ENCODE measurements at places on chromosomes 5 and 9.

GRCh38 chr9:92425474-92425873 lies 1.2 kb upstream of the OMD start:
- no peak for DNase-seq

DNA sequence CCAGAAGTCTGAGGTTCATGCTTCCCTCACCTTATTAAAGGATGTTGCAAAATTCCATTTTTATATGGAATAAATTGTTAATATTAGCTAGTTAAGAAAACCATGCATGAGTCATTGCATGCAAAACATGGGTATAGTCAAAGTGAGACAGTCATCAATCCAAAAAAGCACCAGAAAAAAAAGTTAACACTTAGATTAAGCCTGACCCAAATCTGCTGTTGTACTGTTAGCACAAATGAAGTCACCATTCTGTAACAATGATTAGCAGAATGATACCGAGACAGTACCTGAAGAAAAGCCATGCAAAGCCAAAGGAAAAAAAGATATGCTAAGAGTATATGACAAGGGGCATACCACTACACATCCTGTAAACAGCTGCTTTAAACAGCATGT lies 49.5 kb downstream of the PKD2L2 start:
- no peak for DNase-seq

- no peak for DNase-seq
Observed at GRCh38 chr9:124733964-124734740, 37.0 kb downstream of the NR6A1 start.

- no peak for DNase-seq
Observed at GRCh38 chr5:149426931-149427330, 47.8 kb upstream of the IL17B start.

GRCh38 chr5:32004404-32004803 lies 169.7 kb downstream of the GOLPH3 start:
- no peak for DNase-seq

- DNase-seq, result no peak
Observed at GRCh38 chr9:137247135-137247915, 3.8 kb upstream of the STPG3 start.

GRCh38 chr9:22241024-22241423 lies 205.6 kb upstream of the DMRTA1 start:
- DNase-seq, result no peak

DNA sequence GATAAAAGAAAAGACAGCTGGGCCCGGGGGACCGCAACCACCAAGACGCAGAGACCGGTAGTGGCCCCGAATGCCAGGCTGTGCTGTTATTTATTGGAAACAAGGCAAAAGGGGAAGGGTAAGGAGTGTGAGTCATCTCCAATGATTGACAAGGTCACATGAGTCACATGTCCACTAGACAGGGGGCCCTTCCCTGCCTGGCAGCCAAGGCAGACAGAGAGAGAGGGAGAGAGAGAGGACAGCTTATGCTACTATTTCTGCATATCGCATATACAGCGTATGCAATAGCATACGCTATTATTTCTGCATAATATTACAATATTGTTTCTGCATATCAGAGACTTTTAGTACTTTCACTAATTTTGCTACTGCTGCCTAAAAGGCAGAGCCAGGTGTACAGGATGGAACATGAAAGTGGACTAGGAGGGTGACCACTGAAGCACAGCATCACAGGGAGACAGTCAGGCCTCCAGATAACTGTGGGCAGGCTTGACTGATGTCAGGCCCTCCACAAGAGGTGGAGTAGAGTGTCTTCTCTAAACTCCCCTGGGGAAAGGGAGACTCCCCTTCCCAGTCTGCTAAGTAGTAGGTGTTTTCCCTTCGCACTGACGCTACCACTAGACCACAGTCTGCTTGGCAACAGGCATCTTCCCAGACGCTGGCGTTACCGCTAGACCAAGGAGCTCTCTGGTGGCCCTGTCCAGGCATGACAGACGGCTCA lies 50.3 kb downstream of the RFX3 start:
- no peak for DNase-seq

DNA sequence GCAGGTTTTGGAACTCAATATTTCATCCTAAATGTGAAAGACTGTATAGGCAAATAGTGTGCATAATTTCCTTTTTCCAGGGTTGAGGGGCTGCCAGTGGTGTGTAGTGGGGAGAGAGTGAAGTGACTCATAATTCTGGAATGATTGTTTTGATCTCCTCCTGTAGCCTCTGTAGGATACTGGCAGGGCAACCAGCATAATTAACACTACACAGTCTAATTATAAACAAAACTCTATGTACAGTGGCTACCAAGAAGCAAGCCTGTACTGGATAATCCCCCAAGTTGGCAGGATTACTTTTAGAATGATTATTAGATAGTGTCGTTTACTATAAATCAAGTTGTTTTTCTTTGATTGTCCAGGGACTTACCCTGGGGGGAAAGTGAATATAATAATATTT lies 32.2 kb downstream of the LNPEP start:
- DNase-seq, result no peak

GRCh38 chr9:68690088-68690487 lies 15.0 kb upstream of the PIP5K1B start:
- DNase-seq, result no peak

GRCh38 chr5:87231037-87231808 lies 36.5 kb upstream of the RASA1 start:
- DNase-seq, result no peak

DNA sequence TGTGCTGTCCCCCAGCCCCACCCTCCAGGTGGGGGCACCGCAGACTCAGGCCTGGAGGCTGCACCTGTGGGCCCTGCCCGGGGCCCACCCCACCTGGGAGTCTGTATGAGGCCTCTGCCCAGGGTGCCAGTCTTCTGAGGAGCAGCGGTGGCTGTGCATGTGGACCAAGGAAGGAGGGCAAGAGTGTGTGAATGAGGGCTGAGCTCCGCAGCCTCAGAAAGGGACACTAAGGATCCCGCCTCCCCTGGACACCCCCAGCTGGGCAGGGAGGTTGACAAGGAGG lies 19.1 kb downstream of the FGD3 start:
- DNase-seq, result no peak

- no peak for DNase-seq
Observed at GRCh38 chr9:72695365-72695764, 174.0 kb downstream of the TMC1 start.

DNA sequence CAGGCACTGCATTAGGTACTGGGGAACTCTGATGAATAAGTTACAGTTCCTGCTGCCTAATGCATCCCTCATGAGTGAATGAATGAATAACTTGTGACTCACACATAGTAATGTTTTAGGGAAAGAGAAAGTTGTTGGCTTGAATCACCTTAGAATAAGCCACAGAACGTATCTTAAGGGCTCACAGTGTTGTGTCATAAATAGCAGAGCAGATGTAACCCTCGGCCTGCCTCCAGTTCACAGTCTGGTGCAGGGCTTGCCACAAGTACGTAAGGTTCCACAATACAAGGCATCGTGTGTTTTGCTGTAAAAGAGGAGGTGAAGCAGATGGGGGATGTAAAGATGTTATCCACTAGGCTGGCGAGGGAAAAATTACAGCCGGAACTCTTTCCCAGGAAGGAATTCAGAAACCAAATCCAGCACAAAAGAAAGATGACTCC lies 218.7 kb downstream of the TRPM3 start:
- no peak for DNase-seq

GRCh38 chr9:135976944-135977343 lies 15.8 kb upstream of the UBAC1 start:
- DNase-seq, result no peak

- no peak for DNase-seq
Observed at GRCh38 chr9:4592886-4593285, 69.2 kb upstream of the PLPP6 start.

- DNase-seq, result no peak
Observed at GRCh38 chr9:133050781-133051180, 11.0 kb upstream of the CEL start.

- no peak for DNase-seq
Observed at GRCh38 chr5:139058121-139058520, 140.0 kb downstream of the SIL1 start.

DNA sequence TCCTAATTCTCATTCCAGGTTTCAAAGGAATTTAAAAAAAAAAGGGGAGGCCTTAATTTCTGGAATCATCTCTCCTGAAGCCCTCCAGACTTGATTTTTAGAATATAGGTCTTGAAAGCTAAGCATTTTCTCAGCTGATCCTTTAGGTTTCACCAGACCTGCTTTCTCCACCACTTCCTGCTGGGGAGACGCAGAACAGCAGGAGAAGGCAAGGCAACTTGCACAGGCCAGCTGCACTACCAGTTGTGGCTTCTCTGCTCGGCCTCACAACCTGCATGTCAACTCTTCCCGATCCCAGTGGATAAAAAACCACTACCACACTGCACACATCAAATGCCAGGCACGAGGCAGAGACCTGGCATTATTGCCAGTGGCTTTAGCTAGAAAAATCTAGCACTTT lies 119.8 kb downstream of the SIL1 start:
- DNase-seq, result no peak

DNA sequence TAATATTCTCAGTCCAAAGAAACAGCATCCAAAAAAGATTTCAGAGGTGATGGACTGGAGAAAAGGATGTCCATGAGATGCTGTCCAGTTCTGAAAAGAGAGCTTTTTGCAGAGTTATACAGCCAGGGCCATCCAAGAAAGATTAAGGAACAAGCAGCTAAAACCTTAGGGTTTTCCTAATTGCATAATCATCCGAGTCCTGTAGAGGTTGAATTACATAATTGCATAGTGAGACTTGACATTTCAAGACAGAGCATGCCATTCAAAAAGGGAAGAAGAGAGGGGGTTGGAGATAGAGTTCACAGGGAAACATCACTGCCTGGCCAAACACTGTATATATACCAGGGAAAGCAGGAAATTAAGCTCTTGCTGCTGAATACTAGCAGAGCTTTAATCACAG lies 1729.2 kb upstream of the WWC1 start:
- DNase-seq, result no peak

- DNase-seq, result no peak
Observed at GRCh38 chr5:56561-57290, 35.2 kb upstream of the PLEKHG4B start.

GRCh38 chr9:84493284-84493947 lies 152.9 kb upstream of the SLC28A3 start:
- no peak for DNase-seq

DNA sequence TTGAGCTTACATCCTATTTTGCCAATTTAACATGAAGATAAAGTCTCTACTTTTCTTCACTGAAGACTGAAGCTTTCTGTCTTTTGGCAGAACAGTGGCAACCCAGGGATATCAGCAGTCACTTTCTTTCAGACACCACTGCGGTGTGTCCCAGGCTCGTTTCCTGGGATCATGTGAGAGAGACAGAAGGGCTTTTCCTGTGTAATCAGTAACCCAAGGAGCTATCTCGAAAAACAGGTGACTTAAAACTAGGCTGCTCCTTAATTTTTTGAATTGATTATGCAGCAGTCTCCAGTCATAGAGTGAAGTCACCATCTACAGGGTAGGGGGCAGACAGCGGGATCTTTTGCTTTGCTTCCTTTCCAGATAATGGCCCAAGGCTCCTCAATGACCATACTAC lies 68.5 kb downstream of the ZNF462 start:
- no peak for DNase-seq

DNA sequence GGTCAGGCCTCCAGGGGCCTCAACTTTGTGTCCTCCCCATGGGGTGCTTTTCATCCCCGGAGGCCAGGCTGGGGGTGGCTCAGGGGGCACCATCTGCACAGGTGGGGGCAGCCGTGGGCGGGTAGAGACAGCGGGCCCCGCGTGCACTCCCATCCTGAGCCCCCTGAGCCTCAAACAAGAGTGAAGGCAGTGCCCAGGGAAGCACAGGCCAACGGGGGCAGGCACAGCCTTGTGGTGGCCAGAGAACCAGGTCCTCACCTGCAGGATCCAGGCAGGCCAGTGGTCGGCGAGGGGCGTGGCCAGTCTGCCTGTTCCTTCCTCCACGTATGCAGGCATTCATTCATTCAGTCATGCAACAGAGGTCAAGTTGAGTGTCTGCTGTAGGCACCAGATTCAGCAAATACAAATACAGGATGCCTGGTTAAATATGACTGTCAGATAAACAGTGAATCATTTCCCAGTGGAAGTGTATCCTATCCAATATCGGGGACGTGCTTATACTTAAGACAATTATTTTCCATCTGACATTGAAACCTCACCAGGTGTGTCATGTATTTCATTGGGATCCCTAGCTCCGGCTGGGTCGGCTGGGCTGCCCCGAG lies 22.3 kb downstream of the KCNT1 start:
- DNase-seq, result no peak

GRCh38 chr5:92104126-92104525 lies 721.0 kb upstream of the ARRDC3 start:
- DNase-seq, result no peak

DNA sequence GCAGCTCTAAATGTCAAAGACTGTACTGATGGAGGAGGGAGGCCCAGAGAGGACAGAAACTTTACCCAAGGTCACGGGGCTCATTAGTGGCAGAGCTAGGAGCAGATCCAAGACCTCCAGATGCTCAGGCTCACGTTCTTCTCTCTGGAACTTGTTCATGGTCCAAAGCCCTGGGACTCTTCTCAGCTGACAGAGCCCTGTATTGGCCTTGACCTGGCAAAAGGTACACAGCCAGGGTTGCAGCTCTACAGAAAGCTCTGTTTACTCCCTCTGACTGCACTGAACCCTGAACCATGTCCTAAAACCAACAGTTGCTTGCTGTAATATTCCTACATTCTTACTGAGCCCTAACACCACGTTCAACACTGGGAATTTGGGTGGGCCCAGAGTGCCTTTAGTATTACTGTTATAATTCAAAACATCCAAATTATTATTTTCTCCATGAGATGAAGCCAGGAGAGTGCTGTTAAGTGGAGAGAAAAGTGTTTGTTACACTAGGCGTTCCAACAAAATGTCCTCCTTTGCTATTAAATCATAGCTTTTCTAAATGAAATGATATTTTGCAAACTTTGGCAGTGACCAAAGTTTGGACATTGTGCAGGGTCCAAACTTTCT lies 602.4 kb upstream of the CLINT1 start:
- no peak for DNase-seq

DNA sequence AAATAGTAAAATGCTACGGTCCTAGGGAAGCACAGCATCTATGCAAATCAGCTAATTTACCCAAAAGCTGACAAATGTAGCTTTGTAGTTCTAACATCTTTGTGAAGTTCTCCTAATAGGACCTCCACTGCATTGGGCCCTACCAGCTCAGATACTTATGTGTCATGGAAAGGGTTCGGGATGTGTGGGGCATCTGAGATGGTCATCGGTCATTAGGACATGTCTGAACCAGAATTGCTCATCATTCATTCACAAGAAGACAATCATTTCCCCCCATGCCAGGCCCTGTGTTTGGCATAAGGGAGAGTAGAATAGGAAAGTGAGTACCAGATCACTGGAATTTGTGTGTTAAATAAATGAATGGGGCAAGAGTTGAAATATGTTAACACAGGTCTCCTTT lies 35.7 kb downstream of the PWWP2A start:
- no peak for DNase-seq

DNA sequence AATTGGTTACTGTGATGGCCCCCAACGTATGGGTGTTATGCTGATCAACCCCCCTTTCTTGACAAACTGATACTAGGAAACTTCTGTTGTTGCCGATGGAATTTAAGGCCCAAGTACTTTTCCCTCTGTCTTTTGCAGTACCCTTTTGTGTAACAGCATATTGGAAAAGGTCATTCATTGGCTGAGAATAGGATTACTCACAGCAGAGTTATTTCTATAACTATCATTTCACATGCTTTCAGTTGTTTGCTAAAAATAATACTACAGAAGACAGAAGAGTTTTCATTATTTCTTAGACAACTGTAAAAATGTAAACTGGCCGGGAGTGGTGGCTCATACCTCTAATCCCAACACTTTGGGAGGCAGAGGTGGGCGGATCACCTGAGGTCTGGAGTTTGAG lies 329.5 kb downstream of the KIAA0825 start:
- no peak for DNase-seq

GRCh38 chr9:83669067-83669466 lies 38.7 kb downstream of the UBQLN1 start:
- no peak for DNase-seq
